ENCODE measurements at places on chromosomes 12 and 14.

DNA sequence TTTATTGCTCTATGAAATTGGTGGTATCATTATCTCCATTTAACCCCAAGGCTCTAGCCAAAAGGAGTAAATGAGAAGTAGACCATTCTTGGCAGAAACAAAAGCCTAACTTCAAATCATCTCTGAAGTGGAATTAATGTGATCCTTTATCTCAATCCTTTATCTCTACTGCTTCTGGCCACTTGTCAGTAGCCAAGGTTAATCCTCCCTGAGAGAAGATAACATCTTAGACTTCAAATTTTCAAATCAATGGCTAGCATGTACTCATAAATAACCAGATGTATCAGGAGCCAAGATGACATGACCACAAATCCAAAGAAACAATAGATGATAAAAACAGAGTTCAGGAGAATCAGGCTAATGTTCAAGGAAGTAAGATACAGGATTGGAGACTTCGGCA, 123.1 kb upstream of the RASSF8 start:
- no peak for DNase-seq

GRCh38 chr14:96693252-96693820, 103.8 kb upstream of the VRK1 start:
- no peak for DNase-seq

- DNase-seq = no peak
Measured at GRCh38 chr14:33103966-33104365, 165.3 kb downstream of the NPAS3 start.

GRCh38 chr14:97070259-97070658, 273.1 kb downstream of the VRK1 start:
- DNase-seq = no peak

DNA sequence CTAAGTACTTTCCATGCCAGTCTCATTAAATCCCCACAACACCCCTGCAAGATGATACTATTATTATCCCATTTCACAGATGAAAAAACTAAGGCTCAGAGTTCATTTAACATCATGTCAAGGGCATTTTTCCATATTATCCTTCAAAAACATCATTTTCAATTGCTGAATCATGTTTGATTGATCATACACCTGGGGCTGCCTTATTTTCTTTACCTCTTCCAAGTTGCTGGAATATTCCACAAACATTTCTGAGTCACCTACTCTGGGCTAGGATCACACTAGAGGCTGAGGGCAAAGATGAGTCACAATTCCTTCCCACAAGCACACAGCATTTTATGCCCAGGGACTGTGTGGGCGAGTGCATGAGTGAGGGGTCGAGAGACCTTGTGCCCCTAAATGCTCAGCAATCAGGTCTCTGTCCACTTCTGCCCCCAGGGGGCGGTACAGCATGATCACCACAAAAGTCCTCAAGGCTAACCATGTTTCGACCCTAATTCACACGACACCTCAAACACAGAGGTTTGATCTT, 14.1 kb upstream of the TMEM119 start:
- no peak for DNase-seq

GRCh38 chr14:102928412-102929240, 6.2 kb downstream of the AMN start:
- DNase-seq = peak; percentile 33

GRCh38 chr12:125249066-125249824, 184.0 kb downstream of the AACS start:
- DNase-seq = no peak

DNA sequence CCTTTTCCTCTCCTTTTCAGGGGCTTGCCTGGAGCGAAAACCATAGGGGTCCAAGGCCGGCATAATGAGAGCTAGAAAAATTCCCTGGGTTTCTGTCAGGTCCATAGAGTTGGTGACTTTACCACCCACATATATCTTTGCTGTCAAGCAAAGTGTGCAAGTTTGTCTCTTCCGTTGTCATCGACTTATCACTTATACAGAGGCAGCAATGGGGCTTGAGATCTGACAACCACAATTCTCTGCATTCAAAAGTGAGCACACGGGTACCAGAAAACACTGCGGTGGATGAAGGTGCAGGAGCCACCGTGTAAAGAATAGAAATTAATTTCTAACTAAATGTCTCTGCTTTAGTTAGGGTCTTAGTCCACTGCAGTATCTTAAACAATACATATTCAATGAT, 162.3 kb downstream of the DAD1 start:
- DNase-seq = no peak

- no peak for DNase-seq
Measured at GRCh38 chr12:62562846-62563245, 96.2 kb downstream of the MON2 start.

DNA sequence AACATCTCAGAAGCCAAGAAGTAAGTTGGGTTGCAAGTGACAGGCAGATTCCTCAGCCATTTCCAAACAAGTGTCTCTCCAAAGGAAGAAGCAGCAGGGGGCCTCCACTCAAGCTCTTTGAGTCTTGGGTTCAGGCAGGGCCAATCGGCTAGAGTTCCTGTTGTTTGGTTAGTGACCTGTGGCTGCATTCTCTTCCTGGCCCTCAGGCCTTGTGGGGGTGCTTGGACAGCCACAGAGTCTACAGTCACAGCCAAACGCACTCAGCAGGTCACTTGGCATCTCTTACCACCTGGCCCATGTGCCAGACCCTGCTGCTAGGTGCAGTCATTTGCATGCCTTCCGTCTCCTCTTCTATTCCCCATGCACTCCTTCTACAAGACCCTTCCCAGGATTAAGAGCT, 353.9 kb downstream of the GRIN2B start:
- no peak for DNase-seq

GRCh38 chr12:84165998-84166571, 746.5 kb downstream of the SLC6A15 start:
- no peak for DNase-seq

DNA sequence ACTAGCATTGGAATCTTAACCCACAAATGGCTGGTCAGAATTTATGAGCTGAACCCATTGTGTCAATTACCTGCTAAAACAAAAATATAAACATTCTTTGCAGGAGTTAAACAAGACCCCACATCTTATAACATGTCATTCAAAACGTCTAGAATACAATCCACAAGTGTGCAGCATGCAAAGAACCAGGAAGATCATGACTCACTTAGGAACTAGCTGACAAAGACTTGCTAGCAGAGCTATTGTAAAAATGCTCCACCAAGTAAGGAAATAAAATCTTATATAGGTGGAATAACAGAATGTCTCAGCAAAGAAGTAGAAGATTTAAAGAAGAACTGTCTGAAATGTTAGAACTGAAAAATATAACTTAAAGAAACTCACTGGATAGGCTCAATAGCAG, 26.5 kb upstream of the POC1B start:
- DNase-seq = no peak

DNA sequence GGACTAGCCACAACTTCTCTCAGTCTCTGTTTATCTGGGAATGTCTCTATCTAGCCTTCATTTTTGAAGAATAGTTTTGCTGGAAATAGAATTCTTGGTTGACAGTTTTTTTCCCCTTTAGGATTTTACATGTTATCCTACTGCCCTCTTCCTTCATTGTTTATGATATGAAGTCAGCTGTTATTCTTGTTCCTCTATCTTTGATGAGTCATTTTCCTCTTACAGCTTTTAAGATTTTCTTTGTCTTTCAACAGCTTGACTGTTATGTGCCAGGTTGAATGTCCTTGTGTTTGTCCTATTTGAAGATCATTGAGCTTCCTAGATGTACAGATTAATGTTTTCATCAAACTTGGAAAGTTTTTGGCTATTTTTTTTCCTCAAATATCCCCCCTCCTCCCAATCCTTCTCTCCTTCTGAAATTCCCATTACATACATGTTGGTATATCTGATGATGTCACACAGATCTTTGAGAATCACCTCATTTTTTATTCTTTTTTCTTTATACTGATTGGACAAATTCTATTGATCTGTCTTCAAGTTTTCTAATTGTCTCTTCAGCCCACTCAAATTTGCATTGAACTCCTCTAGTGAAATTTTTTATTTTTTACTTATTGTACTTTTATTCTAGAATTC, 4.5 kb upstream of the GOLGA5 start:
- no peak for DNase-seq

- DNase-seq = no peak
Measured at GRCh38 chr12:99611599-99611998, 36.0 kb upstream of the GARIN6 start.

DNA sequence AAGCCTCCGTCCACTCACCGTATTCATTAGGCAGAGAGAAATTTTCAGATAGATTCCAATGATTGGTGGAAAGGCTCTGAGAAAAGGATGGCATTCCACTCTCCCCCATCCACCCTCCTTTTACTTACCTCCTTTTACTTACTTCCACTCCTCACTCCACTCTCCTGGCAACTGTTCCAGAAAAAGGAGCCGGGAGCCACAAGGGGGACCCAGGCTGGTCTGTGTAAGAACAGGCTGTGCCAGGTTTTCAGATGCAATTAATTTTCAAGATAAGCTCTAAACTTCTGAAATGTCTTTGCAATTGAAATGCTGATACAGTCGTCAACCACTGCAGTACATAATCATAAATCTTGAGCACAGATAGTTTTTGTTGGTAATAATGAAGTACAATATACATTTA, 248.8 kb downstream of the ANO6 start:
- no peak for DNase-seq

GRCh38 chr14:95465358-95465757, 51.1 kb downstream of the SYNE3 start:
- no peak for DNase-seq

DNA sequence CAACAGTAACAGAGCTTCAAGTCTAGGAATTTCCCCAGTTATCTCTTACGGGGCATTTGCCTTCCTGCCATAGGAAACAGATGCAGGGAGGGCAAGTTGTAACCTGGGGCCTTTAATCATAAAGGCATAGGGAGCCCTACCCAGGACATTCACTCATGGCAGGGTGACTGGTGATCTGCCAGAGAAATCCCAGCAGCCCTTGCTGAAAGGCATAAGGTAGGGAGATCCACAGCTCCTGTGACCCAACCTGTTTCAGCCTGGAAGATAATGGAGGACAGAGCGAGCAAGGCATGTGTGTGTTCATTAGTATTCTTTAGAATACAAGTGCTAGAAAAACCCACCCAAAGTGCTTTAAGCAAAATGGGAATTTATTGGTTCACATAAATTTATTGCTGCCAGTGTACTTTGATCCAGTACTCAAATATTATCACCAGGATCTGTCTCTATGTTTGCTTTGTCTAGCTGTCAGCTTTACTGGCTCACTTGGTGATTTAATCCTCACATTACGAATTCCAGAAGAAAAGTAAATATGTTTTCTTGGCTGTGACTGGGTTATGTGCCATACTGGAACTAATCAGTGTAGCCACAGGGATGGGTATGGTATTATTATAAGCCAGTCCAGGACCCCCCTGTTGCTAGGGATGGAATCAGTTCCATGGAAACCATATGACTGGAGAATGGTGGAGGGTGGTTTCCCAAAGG, 21.1 kb upstream of the AKAP6 start:
- no peak for DNase-seq

- DNase-seq = no peak
Measured at GRCh38 chr12:54861927-54862326, 7.6 kb downstream of the MUCL1 start.

- DNase-seq = no peak
Measured at GRCh38 chr12:89968151-89968700, 259.6 kb upstream of the ATP2B1 start.

GRCh38 chr14:52081964-52082363, 13.1 kb upstream of the NID2 start:
- DNase-seq = no peak

GRCh38 chr12:107275530-107275929, 182.2 kb upstream of the CRY1 start:
- DNase-seq = no peak

GRCh38 chr12:108099778-108100489, 29.2 kb upstream of the WSCD2 start:
- DNase-seq = no peak

DNA sequence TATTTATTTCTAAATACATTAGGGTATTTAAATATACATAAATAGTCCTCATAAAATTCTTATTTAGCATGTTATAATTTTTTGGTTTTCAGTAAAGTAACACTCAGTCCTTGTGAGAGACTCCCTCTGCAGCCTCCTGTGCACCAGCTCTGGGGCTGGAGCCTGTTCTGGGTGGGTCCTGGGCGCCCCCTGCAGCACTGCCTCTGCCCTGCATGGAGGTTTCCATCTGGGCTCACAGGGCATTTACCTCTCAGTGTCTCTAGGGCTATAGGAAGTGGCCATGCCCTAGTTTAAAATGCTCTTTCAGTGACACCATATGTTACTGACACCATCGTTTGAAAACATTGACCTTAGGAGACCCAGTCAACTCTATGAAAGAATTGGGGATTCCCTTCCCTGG, 1155.2 kb downstream of the TMEM121 start:
- no peak for DNase-seq

DNA sequence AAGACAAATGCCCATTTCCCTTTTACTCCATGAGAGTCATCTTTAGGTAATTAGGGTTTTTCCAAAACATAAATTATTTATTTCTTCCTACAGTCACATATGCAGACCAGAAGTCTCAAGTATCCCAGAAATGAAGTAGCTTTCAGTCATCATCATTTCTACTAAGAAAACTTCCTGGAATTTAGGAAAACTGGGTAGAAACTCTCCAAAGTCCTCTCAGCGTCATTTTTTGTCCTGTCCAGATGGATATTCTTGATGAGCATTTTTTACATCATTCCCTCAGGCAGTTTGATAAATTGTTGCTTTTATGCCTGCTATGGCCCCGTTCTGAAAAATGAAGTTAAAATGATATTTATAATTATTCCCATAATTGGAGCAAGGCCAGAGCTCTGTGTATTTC, 93.9 kb upstream of the DCN start:
- DNase-seq = no peak

DNA sequence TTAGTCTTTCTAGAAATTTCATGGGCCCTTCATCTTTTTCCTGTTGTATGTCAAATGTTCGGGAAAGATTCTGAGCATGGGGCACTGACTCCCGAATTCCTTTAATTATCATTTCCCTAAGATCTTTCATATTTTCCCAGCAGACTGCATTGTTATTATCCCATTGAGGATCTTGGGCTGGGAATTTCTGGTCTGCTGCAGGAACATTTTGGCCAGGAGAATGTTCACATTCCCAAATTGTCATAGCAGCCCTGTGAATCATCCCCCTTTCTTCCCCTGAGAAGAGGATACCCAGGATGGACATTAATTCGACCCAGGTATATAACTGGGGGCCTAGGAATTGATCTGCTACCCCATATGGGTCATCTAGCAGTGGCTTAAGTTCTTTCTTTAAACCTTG, 112.5 kb downstream of the RIN3 start:
- DNase-seq = no peak

DNA sequence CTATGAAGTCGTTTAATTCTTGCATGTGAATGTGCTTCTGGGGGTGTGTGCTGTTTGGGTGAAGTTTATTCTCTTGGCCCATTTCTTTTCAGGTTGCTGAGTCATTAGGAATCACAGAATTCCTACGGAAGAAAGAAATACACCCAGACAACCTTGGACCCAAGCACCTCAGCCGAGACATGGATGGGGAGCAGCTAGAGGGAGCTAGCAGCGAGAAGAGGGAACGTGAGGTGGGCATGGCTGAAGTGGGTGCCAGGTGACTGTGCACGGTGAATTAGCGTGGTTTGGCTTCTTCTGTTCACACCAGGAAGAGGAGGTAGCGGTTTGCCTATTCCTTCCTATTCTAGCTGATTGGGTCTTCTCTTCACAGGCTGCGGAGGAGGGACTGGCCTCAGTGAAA, 19.2 kb downstream of the ZNF839 start:
- DNase-seq = no peak
